ENCODE measurements at places on chromosomes 6 and 20.

GRCh38 chr20:56111961-56112730 is 106.8 kb upstream of the CBLN4 start:
- DNase-seq, result peak; percentile 61

DNA sequence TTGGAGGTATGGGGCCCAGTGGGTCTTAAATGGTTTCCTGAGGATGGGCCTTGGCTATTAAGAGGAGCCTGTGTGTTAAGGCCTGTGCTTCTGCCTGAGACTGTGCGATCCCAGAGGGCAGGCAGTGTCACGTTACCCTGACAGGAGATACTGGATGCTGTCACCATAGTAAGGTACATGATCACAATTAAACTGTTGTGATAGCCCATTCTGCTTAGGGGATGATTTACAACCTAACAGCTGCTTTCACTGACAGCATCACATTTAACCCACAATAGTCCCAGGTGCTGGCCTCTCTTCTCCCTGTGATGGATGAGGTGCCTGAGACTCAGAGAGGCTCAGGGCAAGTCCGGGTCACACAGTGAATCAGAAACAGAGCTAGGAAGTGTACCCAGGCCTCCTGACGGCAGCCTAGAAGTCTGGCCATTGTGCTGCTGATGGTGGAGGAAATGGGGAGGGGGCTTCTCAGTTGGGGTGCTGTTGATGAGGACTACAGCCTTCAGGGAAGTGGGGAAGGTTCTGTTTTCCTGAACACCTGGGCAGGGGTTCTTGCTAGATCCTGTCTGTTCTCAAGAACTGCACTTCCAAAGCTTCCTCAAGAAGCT is 97.3 kb downstream of the MDGA1 start:
- DNase-seq, result no peak

- DNase-seq, result no peak
Measured at GRCh38 chr20:23050847-23051627, 1.6 kb upstream of the THBD start.

GRCh38 chr6:116485559-116486184 is 24.5 kb downstream of the CALHM6 start:
- no peak for DNase-seq

- DNase-seq, result no peak
Measured at GRCh38 chr6:71403422-71404134, 115.0 kb downstream of the OGFRL1 start.

- peak; percentile 72 for DNase-seq
Measured at GRCh38 chr20:35092524-35093266, at the start of gene TRPC4AP. Gene TRPC4AP (minus strand): TSS chr20:35092807. CDS start chr20:35092781, 26 bp downstream.

- no peak for DNase-seq
Measured at GRCh38 chr6:14510038-14510437, 392.5 kb downstream of the CD83 start.

DNA sequence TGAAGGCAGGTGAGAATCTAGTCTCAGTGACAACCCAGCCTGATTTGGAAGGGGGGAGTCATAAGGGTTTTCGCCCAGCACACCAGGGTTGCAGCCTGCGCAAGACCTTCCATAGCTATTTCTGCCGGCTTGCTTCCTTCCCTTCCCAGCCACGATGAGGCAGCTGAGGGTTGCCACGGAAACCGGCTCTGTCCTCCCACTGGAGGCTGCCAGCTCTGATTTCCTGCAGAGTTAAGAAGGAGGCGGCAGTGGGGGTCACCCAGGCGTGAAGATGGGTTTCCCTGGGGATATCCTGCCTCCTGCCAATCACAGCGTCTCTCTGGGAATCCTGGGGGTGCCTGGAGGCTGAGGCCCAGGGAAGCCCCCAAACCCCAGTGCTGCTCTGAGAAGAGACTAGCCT is 23.1 kb upstream of the KCNB1 start:
- DNase-seq, result no peak

GRCh38 chr6:124535299-124535698 is 426.9 kb upstream of the RNF217 start:
- no peak for DNase-seq

DNA sequence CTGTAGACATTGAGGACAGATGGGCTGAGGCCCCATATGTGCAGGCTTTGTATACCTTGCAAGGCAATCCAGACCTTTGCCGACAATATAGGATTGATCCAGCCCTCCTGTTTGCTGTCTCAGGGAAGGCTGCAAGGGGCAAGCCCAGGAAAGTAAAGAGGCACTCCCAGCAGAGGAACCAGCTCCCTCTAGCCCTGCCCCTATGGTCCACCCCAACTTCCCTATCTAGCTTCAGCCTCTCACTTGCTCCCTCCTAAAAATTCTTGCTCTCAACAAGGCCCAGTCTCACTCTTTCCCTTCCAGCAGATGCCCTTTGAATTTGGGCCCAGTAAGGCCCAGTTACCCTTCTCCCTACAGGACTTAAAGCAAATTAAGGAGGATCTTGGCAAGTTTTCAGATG is 92.6 kb downstream of the JARID2 start:
- no peak for DNase-seq

DNA sequence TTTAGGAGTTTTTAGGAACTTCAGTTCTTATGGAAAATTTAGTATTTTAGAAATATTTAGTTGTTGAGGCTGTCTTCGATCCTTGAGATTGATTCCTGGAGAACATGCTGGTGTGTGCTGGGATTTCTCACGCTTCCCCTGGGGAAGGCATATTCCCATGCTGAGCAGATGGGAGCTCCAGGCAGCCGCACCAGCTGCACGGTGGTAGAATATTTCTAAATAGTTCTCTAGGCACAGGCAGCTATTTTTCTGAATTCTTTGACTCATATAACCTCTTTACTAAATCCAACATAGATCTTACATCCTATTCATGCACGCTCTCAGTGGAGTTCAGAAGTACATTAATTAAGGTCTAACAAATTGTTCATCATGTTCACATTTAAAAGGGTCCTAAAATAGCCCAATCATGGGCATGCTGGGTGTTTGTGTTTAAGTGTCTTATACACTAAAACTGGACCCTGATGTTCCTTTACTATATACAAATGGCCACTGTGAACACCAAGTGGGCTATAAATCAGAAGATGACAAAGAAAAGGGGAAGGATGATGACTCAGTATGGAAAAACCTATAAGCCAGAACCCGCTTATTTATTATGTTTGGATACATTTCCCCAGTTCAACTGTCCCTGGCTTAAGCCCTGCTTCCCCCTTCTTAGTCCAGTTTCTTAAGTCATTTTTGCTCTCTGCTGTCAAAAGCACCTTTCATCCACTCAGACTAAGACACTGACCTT is 138.5 kb downstream of the UST start:
- DNase-seq, result no peak

DNA sequence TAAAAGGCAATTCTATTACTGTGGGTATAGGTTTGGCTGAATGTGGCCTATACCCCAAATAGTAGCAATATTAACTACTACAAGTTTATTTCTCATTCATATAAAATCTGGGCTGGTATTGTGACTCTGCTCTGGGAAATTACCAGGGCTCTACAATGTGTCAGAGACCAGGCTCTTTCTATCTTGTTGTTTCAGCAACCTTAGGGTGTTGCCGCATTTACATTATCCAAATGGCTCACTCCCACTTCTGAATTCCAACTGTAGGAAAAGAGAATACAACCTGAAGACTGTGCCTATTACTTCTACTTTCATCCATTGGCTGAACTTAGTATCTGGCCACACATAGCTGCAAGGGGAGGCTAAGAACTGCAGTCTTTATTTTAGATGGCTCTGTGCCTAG is 106.7 kb upstream of the CENPW start:
- DNase-seq, result no peak

GRCh38 chr20:62826646-62827310 is 9.9 kb downstream of the COL9A3 start:
- no peak for DNase-seq

GRCh38 chr6:142326540-142326939 is 24.7 kb downstream of the ADGRG6 start:
- DNase-seq, result no peak

DNA sequence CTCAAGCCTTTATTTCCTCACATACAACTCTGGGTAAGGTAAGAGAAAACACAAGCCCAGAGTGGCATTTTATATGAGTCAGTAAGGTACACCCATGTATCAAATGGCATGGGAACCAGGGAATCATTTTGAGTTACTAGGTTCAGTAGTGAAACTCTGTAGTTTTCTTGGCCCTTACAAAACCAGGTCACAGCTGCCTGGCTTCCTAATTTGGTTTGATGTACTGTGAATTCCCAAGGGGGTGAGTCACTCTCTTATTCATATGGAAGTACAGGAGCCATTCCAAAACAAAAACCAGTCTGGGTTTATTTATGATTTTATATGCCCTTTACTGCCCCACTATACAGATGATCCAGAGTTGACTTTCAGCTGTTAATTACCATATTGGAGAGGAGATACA is 70.7 kb downstream of the PDE7B start:
- DNase-seq, result no peak

DNA sequence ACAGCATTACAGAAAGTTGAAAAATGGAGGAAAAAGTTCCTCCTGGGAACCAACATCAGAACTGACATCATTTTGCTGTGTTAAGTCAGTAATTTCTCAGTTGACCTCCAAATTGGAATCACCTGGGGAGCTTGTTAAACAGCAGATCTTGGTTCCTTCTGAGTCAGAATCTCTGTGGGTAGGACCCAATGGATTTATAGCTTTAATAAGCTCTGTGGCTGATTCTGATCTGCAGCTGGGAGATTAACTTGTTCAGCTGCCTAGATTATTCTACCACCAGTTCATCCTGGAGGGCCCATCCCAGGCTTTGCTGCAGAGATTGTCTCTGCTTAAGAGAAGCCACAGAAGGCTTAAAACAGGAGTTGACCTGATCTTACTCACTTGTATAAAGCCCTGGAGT is 90.7 kb upstream of the POPDC3 start:
- DNase-seq, result no peak

DNA sequence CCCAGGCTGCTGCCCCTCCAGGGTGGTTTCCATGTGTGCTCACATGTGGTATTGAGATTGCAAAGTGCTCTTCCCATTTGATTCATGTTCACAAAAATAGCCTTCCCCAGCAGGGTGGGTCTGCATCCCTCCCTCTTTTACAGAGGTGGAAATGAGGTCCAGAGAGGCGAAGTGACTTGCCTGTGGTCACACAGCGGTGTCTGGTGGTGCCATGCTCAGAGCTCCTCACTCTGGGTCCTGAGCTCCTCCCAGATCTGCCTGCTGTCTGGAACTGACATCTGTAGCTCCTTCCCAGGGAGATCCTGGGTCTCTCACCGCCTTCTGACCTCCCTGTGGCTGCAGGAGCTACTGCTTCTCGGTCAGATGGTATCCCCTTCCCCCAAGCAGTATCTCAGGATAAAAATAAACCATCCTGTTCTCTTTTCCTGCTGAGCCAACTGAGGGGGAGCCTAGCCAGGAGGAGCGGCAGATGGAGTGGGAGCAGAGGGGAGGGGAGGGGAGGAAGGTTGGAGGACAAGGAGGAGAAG is 11.9 kb downstream of the CD40 start:
- DNase-seq, result peak; percentile 95

DNA sequence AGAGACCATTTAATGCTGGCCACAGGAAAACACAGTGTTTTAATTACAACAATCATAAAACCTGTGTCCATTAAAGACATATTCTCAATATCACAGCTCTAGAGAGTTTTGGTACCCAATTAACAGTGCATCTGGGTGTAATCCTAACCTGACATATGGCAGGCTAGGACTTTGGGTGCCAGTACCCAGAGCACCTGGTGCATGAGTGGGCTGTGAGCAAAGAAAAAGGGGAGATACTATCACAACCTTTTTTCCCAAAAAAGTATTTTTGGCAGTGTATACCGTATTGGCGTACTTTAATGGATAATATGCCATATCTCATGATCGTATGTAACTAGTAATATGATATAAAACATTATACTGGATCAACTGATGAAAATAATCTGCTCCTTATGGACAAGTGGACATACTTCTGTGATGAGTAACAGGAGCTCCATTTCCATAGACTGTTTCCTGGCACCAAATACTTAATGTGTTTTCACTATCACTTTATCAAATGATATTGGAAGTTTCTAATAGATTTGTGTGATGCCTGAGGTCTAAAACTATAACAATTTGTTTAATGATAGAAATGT is 91.7 kb downstream of the COL19A1 start:
- DNase-seq, result no peak

- no peak for DNase-seq
Measured at GRCh38 chr6:25623879-25624278, 28.1 kb upstream of the SCGN start.

Data from C1 segment of cervical spinal cord (tissue), 14 donors.